Urinary bladder (tissue), 4 donors: ENCODE measurements at places on chromosomes 2 and 18. TPM values are rescaled to one million over a fixed set of nuclear protein-coding genes. Genes with fewer than 3 reads are reported as not detected.

The RGPD3 gene
- total RNA-seq, result 1.6 TPM

The PDCD1 gene
- not detected for total RNA-seq

The COL4A4 gene
- 0.90 TPM for total RNA-seq

The RTKN gene
- 18.0 TPM for total RNA-seq

The LINC00305 gene
- total RNA-seq, result not detected

The SPHKAP gene
- 1.1 TPM for total RNA-seq

The CHMP1B gene
- total RNA-seq, result 39.1 TPM

The CYP27C1 gene
- total RNA-seq, result 7.8 TPM

The IL1F10 gene
- total RNA-seq, result not detected

The CFC1 gene
- total RNA-seq, result not detected

The SPAST gene
- 50.2 TPM for total RNA-seq

The PLCD4 gene
- 6.7 TPM for total RNA-seq

The MYO3B gene
- total RNA-seq, result 2.8 TPM

The OTX1 gene
- not detected for total RNA-seq

The MAPK4 gene
- 3.6 TPM for total RNA-seq

The TMEM247 gene
- total RNA-seq, result not detected

The ALMS1 gene
- 65.1 TPM for total RNA-seq

The WDPCP gene
- 49.2 TPM for total RNA-seq

The LIMS1 gene
- total RNA-seq, result 94.1 TPM

The RGPD4 gene
- 0.05 TPM for total RNA-seq

The TNFRSF11A gene
- 11.1 TPM for total RNA-seq

The SPRED2 gene
- total RNA-seq, result 19.1 TPM

The SIX3 gene
- total RNA-seq, result not detected

The TM4SF20 gene
- not detected for total RNA-seq

The VWC2L gene
- not detected for total RNA-seq

The PAX8 gene
- 0.26 TPM for total RNA-seq

The PIEZO2 gene
- 78.1 TPM for total RNA-seq

The LOXHD1 gene
- total RNA-seq, result 1.2 TPM

The AMER3 gene
- total RNA-seq, result 0.42 TPM

The RAPH1 gene
- 47.7 TPM for total RNA-seq
